CD4-positive, CD25-positive, alpha-beta regulatory T cell (primary cell): ENCODE measurements at places on chromosomes 1 and 21.

- no peak for DNase-seq
Observed at GRCh38 chr1:119988306-119989062, 81.0 kb downstream of the NOTCH2 start.

DNA sequence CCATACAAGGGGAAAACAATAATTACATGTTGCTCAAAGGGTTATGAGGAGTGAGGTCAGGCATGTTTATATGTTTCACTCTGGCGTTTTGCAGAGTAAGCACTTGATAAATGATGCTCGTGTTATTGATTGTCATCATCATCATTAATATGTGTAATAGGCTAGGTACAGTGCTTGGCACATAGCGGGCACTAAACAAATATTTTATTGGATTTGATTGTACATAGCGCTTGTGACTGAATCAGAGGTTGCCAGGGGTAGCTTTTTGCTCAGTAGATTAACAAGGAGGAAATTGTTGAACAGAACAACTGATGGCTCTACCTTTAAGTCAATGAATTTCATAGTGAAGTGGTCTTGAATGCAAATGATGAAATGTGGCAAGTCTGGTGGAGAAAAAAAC is 91.7 kb downstream of the ROR1 start:
- DNase-seq, result no peak

DNA sequence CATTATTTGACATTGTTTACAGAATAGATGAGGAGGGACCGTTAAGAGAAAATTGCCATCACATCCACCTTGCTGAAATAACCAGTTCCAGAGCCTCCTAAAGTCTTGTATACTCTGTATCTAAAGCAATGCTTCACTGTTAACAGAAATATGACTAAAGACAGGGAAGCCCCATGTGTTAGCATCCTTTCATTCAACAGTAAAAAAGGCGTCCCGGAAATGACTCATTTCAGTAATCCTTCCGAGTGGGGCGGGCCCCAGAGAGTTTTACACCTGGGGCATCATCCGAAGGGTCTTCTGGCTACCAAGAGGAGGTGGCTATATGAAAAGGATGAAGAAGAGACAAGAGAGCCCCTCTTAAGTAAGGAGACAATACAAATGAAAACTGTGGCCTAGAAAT is 227.2 kb downstream of the SLC45A1 start:
- peak; percentile 22 for DNase-seq

- DNase-seq, result no peak
Observed at GRCh38 chr1:7550981-7551380, 220.1 kb upstream of the VAMP3 start.

DNA sequence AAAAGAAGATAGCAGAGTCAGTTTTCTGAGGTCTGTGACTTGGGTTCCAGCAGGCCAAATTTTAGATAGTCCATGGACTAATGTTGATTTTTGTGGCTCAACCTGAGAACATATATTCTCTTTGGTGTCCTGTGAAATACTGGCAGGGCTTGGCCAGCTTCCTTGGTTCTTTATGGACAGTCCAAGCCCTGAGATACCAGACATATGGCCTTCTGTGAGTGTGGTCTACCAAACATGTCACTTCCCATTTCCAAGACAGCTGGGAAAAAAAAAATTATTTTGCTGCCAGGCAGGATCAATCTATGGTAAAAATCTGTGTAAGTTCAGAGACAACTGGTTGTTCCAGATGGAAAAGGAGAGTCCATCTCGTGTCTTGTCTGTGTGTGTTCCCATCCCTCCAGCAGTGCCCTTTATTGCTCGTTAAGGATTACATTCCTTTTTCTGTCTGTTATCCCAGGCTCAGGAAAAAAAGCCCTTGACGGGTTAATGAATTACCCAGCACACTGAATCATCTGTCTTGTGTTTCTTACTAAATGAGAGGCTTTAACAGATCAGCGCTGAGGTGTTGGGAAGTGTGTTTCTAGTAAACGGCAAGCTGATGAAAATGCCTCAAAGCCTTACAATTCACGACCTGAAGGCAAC is 33.4 kb upstream of the XPR1 start:
- DNase-seq, result no peak

- no peak for DNase-seq
Observed at GRCh38 chr1:178161516-178161915, 67.6 kb downstream of the RASAL2 start.

DNA sequence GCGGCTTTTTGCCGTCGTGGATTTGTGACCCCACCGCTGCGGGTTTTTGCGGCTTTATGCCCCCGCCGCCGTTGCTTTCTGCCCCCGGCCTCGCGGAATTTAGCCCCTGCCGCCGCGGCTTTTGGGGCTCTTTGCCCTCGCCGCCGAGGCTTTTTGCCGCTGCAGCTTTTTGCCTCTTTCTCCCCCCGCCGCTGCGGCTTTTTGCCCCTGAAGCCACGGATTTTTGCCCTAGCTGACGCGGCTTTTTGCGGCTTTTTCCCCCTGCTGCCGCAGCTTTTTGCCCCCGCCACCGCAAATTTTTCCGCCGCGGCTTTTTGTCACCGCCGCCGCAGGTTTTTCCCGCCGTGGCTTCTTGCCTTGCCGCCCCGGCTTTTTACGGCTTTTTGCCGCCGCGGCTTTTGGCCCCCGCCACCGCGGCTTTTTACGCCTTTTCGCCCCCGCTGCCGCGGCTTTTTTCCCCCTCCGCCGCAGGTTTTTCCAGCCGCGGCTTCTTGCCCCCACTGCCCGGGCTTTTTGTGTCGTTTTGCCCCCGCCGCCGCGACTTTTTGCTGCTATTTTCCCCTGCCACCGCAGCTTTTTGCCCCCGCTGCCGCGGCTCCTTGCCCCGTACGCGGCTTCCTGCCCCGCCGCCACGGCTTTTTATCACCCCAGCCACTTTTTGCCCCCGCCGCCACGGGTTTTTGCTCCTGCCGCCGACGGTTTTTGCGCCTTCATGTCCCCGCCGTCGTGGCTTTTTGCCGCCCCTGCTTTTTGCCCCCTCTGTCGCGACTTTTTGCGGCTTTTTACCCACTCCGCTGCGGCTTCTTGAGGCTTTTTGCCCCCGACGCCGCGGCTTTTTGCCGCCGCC is 3933.6 kb downstream of the SRGAP2C start:
- DNase-seq, result no peak

- no peak for DNase-seq
Observed at GRCh38 chr1:91054780-91055481, 33.1 kb upstream of the ZNF644 start.

GRCh38 chr1:105872817-105873216 is 1183.7 kb upstream of the PRMT6 start:
- no peak for DNase-seq

- no peak for DNase-seq
Observed at GRCh38 chr21:36021251-36021837, 39.0 kb downstream of the SETD4 start.

DNA sequence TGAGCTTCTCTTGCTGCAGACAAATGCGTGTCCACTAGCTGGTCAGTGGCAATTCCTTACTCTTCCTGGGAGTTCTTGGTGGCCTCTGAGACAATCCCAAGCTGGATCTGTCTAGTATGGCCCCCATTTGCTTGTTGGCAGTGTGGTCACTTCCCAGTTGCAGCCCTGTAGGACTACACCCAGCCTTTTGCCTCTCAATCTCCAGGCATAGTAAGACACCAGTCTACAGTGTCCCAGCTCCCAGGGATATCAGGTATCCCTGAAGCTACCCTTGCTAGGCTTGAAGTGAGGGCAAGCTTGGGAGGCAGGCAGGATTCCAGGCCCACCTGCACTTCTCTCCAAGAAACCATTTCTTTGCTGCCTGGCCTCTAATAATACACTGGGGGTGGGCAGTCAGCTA is 316.6 kb downstream of the RYR2 start:
- no peak for DNase-seq

DNA sequence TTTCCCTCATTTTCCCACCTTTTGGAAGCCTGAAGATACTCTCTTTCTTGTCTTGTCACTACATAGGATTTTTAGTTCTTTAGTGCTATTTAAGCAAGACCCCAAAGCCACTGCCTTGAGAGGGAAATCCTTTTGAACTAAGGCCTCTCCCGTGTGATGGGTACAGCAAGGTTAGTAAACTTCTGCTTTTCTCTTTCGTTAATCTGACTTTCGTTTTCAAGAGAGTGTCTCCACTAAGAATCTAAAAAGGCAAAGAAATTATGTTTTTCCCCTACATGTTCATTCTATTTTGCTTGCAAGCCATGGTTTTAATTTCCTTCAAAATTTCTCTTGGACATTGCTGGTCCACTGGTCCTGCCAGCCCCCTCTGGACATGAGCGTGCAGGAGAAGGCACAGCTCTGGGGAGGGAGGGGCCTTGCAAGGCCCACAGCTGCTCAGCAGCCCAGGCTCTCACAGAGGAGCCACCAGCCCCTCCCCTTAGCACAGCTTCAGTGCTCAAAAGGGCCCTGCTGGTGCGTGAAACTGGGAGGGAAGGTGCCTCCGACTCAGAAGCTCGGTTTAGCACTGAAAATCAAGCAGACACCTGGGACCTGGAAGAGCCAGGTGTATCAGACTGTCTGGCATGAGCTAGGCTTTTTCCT is 210.9 kb upstream of the GALNT2 start:
- no peak for DNase-seq

DNA sequence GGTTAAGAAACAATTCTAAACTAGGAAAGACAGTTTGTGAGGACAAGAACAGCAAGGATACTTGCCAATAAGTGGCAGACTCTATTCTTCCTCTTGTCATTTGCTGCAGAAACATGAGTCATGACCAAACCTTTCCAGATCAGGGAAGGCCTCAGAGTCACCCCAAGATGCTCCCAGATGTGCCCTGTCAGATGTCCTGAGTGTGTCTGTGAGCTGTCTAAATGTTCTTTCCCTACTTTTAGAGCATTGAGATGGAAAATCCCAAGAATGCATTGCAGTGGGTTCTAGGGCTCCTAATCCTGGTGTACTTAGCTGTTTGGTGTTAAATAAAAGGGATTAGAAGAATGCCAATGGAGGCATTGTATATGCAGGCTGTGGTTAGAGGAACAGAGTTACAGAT is 57.5 kb upstream of the KIAA0040 start:
- DNase-seq, result no peak

- no peak for DNase-seq
Observed at GRCh38 chr1:101567582-101568189, 330.9 kb downstream of the S1PR1 start.

DNA sequence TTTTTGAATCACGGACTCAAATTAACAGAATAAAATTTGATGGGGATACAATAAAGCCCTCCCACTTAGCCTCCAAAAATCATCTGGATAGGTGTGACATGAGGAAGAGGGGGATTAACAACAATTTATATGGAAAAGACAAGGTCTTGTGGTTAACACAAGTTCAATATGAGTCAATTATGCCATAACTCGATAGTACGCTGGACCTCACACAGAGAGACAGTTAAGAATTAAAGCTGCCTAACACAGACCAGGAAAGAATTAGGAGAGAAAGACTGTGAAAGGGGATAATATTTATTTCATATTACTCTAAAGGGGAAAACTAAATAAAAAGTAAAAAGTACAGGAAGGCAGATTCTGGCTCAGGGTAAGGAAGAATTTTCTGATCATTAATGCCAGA is 243.7 kb upstream of the LYPLAL1 start:
- no peak for DNase-seq

- no peak for DNase-seq
Observed at GRCh38 chr1:236495467-236496112, 28.2 kb upstream of the LGALS8 start.

- DNase-seq, result no peak
Observed at GRCh38 chr1:42177541-42177981, 13.0 kb upstream of the GUCA2A start.
